ENCODE measurements at places on chromosomes 4 and X. TPM values are rescaled to one million over a fixed set of nuclear protein-coding genes. Genes with fewer than 3 reads are reported as not detected.

DNA sequence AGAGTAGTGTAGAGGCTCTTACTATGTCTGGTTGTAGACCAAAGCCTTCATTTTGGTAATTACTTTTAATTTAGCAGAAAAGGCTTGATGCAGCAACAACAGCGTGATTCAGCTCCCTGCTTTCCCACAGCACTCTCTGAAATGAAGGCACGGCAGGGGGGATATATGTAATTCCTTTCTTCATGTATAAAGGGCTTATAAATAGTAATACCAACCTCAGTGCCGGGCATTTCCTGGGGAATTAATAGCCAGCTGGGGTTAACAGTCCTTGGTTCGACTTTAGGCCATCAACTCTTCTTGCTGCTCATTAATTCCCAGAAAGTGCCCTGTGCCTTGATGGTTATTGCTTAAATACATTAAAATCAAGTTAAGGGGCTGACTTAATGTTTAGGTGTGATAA lies 669.0 kb downstream of the ZNF674 start:
- no peak for DNase-seq

DNA sequence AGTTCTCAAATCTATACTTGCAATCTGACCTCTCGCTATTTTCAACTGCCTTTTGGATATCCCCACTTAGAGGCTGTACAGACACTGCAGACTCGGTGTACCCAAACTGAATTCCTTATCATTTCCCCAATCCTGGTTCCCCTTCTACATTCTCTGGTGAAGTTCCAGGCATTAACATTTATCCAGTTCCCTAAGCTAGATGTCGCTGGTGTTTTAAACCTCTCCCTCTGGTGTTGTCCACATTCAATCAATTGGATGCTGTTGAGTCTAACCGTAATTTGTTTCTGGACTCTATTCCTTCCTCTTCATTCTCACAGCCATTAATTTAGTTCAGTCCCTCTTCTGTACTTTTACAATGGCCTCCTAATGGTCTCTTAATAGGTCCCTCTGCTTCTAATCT lies 7.2 kb upstream of the STK26 start:
- no peak for DNase-seq

- no peak for DNase-seq
Observed at GRCh38 chr4:87783781-87784180, 15.6 kb upstream of the IBSP start.

TEX13C gene
- total RNA-seq, result not detected

GRCh38 chrX:71301195-71301924 lies at the start of gene ITGB1BP2:
TSS of gene ITGB1BP2 (plus strand) at chrX:71301750. CDS start at chrX:71301807, 57 bp downstream.
- no peak for DNase-seq

GRCh38 chrX:139091066-139091465 lies 379.5 kb upstream of the FGF13 start:
- DNase-seq, result no peak

ZNF330 gene
- 160 TPM for total RNA-seq

REELD1 gene
- not detected for total RNA-seq

DNA sequence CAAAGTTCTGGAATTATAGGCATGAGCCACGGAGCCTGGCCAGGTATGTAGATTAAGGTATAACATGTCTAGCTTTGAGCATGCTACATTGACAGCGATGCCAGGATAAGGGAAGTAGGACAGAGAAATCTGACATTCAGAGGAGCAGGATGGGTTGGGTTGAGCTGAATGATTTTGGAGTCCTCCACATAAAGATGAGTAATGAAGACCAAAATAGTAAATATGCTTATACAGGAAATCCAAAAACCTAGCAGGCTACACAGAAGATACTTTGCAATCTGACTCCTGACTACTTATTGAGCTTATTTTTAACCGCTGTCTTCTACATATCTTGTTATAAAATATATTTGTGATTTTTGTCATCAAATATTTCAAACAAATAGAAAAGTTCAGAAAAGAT lies 69.7 kb downstream of the PDGFC start:
- DNase-seq, result no peak

- no peak for DNase-seq
Observed at GRCh38 chr4:24578364-24578763, 6.0 kb downstream of the DHX15 start.

- peak; percentile 75 for DNase-seq
Observed at GRCh38 chr4:10456595-10457254, 501 bp downstream of the ZNF518B start.

UCHL1 gene
- total RNA-seq, result 4.8 TPM

DNA sequence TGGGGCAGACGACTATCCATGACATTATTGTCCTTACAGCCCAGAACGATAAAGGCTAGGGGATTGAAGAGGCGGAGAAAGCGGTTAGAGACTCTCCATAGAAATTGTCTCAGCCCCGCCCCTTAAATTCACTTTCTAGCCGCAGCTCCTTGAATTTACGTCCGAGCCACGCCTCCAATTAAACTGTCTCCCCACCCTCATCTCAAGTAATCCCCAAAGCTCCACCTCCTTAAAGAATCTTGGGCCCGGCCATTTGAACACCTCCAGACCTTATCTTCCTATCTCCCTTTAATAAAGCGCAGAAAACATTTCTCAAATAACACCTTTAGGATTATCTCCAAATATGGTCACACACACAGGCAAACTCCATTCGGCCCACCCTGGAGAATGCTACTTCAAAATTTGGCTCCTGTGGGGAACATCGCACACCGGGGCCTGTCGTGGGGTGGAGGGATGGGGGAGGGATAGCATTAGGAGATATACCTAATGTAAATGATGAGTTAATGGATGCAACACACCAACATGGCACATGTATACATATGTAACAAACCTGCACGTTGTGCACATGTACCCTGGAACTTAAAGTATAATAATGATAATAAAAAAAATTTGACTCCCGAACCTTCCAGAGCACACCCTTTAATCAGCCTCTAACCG lies 7.2 kb upstream of the MAGIX start:
- no peak for DNase-seq

GRCh38 chr4:109444182-109444844 lies 10.7 kb downstream of the SEC24B start:
- no peak for DNase-seq

GRCh38 chr4:124092541-124092984 lies 620.0 kb downstream of the ANKRD50 start:
- DNase-seq, result no peak

TMEM187 gene
- total RNA-seq, result 6.0 TPM

DNA sequence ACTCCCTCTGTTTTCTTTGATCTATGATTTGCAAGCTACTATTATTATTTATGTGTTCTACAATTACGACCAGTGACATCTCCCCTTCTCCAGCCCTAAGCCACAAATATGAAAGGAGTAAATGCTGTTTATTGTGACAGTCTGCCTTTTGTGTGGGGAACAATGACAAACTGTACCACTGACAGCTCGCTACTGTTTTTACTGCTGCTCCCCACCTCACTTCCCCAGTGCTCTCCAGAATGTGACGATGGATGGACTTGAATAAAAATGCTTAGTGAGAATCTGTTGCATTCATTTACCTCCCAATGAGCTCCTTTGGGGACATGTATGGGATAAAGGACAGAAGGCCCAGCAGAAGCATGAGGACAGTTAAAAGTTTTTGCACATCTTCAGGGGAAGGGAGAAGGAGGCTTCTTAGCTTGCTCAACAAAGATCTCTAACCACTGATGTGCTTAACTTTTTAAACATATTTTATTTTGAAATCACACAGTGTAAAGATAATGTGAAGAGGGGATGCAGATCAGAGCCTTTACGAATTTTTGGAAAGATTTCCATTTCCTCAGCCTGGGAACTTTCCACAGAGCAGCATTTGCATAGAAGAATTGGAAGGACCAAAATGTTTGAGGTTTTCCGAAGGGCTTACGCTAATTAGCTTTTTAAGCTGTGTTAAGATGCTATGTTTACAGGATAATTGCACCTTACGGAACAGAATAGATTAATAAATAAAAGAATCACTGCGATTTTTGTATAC lies 485.1 kb upstream of the TENM3 start:
- DNase-seq, result no peak

DNA sequence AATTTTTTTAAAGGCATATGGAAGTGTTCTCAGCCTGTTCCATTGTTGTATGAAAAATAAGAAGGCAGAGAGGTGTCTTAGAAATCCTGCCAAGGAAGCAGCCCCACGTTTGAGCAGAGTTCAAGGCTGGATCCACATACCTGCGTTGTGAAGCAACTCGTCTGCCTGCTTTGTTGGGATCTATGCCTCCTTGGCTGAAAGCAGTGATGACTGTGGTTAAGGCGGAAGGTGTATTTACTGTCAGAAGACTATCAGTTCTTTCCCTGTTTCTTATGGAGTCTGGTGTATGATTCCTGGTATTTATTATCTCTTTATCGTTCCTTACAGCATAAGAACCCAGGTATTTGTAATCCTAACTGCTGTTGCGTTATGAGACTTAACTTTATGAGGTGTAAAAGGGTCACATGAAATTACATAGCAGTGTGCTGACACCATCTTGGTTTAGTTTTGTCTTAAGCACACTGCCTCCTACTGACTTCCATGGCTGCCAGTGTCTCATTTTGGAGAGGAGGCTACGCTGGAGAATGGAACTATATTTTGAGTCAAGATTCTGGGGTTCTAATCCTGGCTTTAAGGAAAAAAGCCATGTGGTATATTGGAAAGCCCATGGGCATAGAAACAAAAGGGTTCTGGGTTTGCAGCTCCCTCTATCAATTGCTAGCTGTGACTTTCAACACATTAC lies 3.1 kb upstream of the MSMO1 start:
- no peak for DNase-seq

CORIN gene
- total RNA-seq, result 96.8 TPM

CTAG2 gene
- total RNA-seq, result not detected

GRCh38 chr4:13541720-13542576 lies 2.4 kb downstream of the NKX3-2 start:
- peak; percentile 58 for DNase-seq

CITED1 gene
- not detected for total RNA-seq

DNA sequence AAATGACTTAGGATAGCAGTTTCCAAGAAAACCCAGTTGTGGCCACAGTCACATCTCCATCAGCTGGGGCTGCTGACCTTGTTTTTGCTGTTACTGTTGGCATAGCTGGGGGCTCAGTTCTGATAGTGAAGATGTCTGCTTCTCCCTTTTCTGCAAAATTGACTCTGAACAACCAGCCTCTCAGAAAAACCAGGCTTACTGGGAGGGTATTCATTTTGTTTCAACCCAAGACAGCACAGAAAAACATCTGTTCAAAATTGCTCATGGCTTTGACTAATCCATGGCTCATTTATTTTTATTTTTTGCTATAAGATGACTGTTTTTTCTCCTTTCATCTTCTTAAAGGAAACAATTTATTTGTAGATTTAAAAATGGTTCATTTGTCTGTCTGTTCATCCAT lies 53.1 kb downstream of the RASL11B start:
- DNase-seq, result no peak

DNA sequence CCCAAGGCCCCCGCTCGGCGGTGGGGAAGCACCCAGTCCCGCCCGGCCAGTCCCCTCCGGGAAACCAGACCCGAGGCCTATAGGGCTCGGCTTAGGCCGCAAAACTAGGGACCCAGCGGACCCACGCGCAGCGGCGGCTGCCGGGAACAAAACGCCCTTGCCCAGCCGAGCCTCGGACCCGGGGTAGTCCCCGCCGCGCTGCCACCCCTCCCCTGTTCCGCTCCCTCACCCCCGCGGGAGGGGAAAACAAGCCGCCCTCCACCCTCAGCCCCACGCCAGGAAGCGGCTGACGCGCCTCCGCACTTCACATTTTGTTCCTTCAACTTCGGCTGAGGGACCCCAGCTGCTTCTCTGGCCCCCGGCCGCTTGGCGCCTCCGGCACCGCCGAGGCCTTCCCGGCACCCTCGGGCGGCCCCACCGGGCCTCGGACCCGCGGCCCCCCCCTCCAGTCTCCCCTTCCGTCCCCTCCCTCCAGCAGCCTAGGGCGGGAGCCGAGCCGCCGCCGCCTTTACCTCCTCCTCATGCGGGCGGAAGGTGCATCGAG lies 694 bp downstream of the PDS5A start:
- no peak for DNase-seq

NAP1L3 gene
- 0.50 TPM for total RNA-seq

Data from left ventricle myocardium superior (tissue), 1 donor.